ENCODE measurements at places on chromosomes 2 and 18.
A peak's percentile ranks its signal among the peaks of the same experiment; 100 is the strongest.

GRCh38 chr2:60352491-60353405 is 200.7 kb downstream of the BCL11A start:
- DNase-seq: no peak

DNA sequence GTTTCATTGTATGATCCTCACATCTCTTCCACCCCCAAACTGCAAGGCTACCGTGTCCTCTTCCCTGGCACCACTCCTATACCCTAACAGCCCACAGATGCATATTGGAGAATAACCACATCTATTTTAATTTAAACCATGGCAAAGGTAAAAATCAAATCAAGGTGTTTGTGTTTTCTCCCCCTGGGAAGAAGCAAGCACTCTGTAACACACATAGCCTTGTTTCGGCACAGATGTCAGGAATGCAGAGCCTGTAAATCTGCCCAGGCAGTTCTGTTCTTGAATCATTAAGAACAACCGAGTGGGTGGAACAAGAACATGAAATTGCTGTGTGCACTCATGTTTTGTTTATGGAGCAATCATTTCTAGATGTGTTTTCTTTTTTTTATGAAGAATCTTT is 6.8 kb upstream of the COX7A2L start:
- DNase-seq: no peak

- no peak for DNase-seq
Observed at GRCh38 chr18:12290086-12290485, 18.0 kb upstream of the TUBB6 start.

DNA sequence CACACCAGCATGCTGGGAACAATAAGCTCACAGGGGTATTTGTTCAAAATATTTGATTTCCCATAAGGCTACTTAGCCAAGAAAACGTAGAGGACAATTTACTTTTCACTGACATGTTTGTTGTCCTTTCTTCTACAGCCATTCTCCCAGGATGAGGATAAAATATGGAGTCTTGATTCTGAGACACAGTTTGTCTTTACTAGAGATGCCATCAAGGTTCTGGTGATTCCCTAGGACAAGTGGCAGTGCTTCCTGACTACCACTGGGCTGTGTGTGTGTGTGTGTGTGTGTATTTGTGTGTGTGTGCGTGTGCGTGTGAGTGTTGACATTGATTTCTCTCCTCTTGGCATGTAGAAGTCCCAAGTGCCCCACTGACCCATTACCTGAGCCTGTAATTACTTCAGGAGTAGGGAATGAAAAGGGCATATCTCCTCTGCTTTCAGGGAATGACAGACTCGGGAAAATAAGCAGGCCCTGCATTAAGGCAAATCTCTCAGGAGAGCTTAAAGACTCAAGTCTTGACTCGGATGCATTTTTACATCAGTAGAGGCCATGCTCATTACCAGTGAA is 761.6 kb downstream of the DCC start:
- DNase-seq: no peak

DNA sequence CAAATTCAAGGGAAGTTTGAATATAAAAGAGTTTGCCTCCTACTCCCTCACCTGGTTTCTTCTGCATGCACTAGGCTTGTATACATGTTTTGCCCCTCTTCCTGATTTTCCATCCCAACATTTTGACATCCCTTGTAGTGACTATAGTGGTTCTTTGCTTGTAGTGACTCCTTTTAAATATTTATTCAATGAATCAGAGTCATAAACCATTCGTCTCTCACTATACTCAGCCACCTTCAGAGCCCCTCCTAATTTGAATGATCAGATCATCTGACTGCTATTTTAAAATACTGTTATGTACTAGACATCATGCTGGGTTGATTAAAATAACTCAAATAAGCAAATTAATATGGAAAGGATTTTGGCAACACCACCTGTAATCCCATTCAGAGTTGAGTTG is 492.1 kb upstream of the PIK3C3 start:
- no peak for DNase-seq

DNA sequence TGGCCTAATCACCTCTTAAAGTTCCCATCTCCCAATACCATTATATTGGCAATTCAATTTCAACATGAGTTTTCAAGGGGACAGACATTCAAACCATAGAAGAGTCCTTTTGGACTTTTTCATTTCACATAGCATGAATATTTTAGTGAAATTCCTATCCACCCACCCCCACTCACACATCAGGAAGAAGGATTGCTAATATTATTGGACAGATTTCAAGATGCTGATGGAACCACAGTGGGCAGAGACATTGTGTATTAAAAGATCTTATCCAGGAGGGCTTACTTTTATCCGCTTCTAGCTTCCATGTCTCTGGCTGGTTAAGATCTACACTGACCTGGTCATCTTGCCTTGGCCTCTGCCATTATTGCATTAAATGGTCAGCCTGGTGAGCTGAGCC is 297.4 kb upstream of the ACVR2A start:
- DNase-seq: no peak

DNA sequence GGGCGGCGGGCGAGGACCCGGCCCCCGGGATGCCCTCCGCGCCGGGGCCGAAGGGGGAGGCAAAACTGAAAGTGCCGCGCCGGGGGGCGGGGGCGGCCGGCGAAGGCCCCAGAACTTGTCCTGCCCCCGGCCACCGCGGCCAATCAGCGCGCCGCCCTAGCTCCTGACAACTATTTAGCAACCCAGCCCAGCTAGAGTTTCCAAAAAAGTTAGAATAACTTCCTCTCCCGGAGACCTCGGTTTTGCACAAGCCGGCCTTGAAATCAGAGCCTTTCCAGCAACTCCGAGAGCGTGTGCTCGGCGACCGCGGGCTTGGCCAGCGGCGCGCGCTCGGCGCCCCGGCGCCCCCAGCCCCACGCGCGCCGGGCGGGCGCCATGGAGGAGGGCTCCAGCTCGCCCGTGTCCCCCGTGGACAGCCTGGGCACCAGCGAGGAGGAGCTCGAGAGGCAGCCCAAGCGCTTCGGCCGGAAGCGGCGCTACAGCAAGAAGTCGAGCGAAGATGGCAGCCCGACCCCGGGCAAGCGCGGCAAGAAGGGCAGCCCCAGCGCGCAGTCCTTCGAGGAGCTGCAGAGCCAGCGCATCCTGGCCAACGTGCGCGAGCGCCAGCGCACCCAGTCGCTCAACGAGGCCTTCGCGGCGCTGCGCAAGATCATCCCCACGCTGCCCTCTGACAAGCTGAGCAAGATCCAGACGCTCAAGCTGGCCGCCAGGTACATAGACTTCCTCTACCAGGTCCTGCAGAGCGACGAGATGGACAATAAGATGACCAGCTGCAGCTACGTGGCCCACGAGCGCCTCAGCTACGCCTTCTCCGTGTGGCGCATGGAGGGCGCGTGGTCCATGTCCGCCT is at the start of gene TWIST2:
Gene TWIST2, plus strand, starts transcription at position 245 of the 850 bp plus-strand sequence. Its CDS starts 131 bp downstream, at position 376.
- DNase-seq: peak; percentile 80

Measured in RWPE2 (cell line).